ENCODE measurements at places on chromosomes 12 and 14.
A peak's percentile ranks its signal among the peaks of the same experiment; 100 is the strongest.

GRCh38 chr14:73695997-73696396, 18.2 kb downstream of the PNMA1 start:
- no peak for DNase-seq

DNA sequence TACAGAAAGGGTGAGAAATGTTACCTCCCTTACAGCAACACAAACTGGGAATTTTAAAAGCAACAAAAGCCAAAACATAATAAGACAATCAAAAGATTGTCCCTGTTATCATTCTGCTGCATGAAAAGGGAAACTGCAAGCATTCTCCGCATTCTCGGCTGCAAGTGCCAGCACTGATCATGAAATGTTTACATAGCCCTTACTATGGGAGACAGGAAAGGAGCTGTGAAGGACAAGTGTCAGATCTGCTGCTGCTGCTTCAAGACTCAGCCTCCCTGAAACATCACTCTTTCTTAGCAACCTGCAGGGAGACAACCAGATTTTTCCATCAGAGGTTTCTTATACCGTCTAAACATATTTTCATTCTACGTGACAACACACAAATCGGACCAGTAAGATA, 20.1 kb downstream of the DENND5B start:
- DNase-seq: no peak

DNA sequence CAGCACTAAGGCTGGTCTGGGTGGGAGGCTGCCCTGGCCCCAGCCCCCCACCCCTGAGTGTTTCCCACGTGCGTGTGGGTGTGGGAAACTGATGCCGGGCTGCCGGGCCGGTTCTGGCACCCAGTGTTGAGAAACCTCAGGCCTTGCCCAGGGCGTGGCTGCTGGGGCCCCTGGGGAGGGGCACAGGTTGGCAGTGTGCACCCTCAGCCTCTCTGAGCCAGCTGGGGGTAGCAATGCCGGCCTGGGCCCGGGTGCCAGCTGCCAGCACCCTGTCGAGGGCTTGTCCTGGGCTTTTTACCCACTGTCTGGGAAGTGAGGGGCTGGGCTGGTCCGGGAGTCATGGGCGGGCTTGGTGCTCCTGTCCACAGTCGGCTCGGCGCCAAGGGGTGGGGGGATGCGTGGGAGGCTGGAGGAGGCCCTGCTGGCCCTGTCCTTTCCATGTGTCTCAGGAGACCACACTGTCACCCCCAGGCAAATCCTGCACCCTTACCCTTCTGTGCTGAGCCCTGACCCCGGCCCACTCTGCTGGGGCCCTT, 15.7 kb downstream of the ASPG start:
- no peak for DNase-seq

- DNase-seq: no peak
These were observed 40.7 kb upstream of the TMEM263 start for GRCh38 chr12:106914796-106915634.

DNA sequence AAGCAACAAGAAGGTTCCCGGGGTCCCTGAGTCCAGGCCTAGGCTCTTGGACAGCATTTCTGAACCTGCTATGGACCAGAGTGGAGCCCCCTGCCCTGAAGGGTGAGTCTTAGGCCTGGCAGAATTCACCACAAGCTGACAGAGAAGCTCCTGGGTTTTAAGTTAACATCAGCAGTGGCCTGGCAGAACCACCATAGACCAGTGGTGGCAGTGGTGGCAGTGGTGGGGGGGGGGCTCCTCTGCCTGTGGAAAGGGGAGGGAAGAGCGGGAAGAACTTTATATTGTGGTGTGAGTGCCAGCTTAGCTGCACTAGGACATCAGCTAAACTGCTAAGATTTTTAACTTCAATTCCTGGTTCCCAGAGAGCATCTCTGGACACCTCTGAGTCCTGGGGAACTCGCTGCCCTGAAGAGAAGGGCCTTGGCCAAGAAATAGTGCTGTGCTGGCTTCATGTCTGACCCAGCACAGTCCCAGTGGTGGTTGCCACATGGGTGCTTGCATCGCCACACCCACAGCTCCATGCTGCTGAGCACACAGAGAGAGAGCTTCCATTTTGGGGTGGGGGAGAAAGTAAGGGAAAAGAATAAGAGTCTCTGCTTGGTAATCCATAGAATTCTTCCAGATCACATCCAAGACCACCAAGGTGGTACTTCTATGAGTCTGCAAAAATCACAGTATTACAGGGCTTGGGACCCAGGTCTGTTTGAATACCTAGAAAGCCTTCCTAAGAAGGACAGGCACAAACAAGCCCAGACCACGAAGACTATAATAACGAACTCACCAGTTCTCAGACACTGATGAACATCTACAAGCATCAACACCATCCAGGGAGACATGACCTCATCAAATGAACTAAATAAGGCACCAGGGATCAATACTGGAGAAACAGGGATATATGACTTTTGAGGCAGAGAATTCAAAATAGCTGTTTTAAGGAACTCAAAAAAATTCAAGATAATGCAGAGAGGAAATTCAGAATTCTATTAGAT, 20.4 kb upstream of the RNF212B start:
- no peak for DNase-seq

- no peak for DNase-seq
These were observed 32.5 kb downstream of the PAWR start for GRCh38 chr12:79658221-79658620.

GRCh38 chr12:106358396-106359241, 1.1 kb downstream of the POLR3B start:
- DNase-seq: peak; percentile 26

GRCh38 chr12:95918194-95918993, 24.0 kb downstream of the CCDC38 start:
- DNase-seq: peak; percentile 18

GRCh38 chr12:56082967-56083366, 3.0 kb downstream of the ERBB3 start:
- no peak for DNase-seq

- DNase-seq: no peak
These were observed 3.2 kb downstream of the KCNH3 start for GRCh38 chr12:49541911-49542505.

GRCh38 chr14:20356422-20356821, 13.0 kb downstream of the PARP2 start:
- DNase-seq: no peak

- no peak for DNase-seq
These were observed 55.4 kb upstream of the RNU6-8 start for GRCh38 chr14:32258336-32258993.

DNA sequence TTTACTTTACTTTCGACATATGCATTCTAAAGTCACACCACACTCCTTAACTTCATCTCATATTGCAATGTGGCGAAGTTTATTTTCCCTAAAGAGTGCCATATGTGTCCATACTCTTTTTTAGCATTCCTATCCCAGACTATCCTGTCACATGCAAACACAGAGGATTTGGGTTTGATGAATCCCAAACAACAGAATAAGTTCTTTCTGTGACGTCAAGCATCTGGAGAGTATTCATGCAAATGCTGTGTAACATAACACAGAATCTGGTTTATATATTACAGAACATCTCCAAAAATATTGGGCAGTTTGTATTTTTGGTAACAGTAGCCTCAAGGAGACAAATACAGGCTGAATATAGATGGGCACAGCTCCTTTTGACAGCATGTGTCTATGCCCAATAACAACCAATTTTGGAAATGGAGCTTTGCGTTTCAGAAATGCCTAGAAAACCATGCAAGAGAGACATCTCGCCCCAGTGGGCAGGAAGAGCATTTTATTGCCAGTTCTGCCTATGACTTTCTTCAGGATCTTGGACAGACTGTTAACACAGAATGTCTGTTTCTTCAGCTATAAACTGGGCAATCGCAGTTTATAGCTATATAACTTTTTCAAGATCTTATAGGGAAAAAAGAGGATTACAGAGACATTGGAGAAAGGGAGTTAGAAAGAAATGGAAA, 190.8 kb downstream of the ADAMTS20 start:
- no peak for DNase-seq

Measured in right hindlimb (tissue), 1 donor.